Fibroblast of villous mesenchyme (primary cell): ENCODE measurements at places on chromosomes 7 and 10. TPM values are rescaled to one million over a fixed set of nuclear protein-coding genes. Genes with fewer than 3 reads are reported as not detected.

The RARRES2 gene
- total RNA-seq: 139 and 185 TPM in 2 replicates

DNA sequence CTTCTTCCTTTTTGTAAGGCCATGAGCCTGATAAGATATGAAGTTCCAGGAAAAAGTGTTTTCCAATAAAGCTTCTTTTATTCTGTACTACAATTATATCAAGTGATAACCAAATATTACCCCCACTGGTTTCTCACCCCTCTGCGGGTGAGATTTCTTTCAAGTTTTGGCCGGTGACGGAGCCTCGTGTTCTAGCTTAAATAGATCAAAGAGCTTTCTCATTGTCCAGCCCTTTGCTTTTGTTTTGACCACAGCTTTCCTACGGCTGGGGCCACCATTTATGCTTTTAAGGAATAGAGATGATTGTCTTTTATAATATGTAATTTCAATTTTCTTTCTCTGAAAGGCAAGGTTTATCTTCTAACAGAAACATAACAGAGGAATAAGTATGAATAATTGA lies 196.7 kb upstream of the MTPN start:
- DNase-seq: no peak

The CCDC136 gene
- total RNA-seq: 9.9 and 10.6 TPM in 2 replicates

GRCh38 chr7:147829016-147829415 lies 761.5 kb upstream of the C7orf33 start:
- DNase-seq: no peak

- peak; percentile 53 for DNase-seq
These were observed 30.1 kb downstream of the TNS3 start for GRCh38 chr7:47551668-47552440.

The GIMAP2 gene
- total RNA-seq: under 0.01 and 2.6 TPM in 2 replicates

GRCh38 chr10:48210966-48211365 lies 63.5 kb downstream of the FRMPD2 start:
- no peak for DNase-seq

The AGK gene
- 30.0 and 43.2 TPM in 2 replicates for total RNA-seq

The ST7 gene
- total RNA-seq: 31.5 and 33.8 TPM in 2 replicates

GRCh38 chr7:92873776-92874175 lies 37.4 kb upstream of the CDK6 start:
- DNase-seq: peak; percentile 43

DNA sequence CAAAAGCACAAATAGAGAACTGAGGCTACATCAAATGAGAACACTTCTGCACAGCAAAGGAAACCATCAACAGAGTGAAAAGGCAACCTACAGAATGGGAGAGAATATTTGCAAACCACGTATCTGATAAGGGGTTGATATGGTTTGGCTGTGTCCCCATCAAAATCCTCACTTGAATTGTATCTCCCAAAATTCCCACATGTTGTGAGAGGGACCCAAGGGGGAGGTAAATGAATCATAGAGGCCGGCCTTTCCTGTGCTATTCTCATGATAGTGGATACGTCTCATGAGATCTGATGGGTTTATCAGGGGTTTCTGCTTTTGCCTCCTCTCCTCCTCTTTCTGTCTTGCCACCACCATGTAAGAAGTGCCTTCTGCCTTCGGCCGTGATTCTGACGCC lies 120.6 kb upstream of the FRMD4A start:
- DNase-seq: no peak

The PTF1A gene
- total RNA-seq: not detected in 2 replicates

The CHAT gene
- not detected in 2 replicates for total RNA-seq

The PTPRN2 gene
- total RNA-seq: under 0.01 TPM in 1 of 2 replicates, not detected in the other

DNA sequence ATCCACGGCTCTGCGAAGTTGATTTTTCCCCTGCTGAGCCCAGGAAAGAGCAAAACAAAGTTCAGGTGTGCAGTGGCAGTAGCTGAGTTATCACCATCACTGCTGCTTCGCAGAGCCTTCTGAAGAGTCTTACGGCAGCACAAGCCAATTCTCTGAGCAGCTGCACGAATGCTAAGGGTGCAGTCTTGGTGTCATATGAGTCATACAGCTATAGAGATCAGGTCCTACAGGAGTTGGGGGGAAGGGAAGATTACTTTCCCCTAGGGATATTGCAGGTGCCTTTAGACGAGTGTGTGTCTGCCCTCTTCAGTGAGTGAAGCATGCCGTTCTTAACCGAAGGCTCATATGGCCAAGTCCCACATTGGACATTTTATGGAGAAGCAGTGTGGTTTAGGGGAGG lies 227.8 kb downstream of the CELF2 start:
- DNase-seq: no peak

DNA sequence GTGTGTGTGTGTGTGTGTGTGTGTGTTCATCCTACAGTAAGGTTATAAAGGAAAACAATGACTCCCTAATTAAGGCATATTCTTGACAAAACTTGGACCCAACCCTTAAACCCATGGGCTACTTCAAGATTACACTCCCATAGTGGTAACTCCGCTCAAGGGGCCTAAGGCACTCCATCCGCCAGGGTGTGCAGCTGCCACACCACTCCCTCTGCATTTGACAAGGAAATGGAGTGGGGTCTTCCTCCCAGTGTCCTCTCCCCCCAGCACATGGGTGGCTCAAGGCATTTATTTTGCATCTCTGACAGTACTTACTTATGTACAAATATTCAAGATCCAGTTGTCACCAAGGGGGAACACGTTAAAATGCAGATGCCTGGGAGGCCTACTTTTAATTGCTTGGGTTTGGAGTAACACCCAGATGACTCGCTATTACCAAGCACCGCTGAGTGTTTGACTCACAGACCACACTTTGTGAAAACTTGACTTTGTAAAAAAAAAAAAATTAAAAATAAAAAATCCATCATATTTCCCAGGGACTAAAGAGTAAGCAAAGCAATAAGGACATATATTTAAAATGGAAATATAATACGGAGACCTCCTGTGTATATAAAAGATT lies 53.0 kb upstream of the AGR3 start:
- DNase-seq: no peak

The SLC18A3 gene
- total RNA-seq: under 0.01 TPM in 1 of 2 replicates, not detected in the other

The SLIT1 gene
- total RNA-seq: under 0.01 TPM in 1 of 2 replicates, not detected in the other

GRCh38 chr7:108094933-108095710 lies 35.0 kb downstream of the LAMB4 start:
- DNase-seq: peak; percentile 96

GRCh38 chr10:14244147-14244546 lies 86.6 kb downstream of the FRMD4A start:
- no peak for DNase-seq

DNA sequence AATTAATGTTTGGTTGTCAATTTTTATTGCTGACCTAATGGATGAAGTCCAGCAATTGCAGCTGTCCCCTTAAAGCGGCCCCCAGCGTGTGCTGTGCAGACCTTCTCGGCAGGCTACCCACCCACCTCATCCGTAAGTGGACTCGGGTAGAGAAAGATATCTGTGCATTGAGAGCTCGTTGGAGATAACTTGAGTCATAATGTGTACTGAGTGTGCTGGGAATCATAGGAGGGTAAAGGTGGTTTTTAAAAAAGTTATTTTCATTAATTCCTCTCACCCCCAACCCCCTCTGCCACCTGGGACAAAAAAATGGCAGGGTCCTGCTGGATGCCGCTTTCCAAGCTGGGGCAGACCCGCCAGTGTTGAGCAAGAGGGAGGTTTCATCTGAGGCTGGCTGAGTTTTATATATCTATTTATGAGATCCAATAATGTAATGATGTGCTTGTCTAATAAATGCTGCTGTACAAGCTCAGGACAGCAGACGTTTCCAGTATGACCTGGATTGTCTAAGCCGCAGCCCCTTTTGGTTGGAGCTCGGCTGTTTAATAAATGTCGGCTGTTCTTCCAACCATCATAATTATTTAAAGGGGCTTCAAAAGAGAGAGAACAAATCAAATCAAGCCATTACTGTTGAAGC lies 119.1 kb downstream of the NKX6-2 start:
- no peak for DNase-seq

DNA sequence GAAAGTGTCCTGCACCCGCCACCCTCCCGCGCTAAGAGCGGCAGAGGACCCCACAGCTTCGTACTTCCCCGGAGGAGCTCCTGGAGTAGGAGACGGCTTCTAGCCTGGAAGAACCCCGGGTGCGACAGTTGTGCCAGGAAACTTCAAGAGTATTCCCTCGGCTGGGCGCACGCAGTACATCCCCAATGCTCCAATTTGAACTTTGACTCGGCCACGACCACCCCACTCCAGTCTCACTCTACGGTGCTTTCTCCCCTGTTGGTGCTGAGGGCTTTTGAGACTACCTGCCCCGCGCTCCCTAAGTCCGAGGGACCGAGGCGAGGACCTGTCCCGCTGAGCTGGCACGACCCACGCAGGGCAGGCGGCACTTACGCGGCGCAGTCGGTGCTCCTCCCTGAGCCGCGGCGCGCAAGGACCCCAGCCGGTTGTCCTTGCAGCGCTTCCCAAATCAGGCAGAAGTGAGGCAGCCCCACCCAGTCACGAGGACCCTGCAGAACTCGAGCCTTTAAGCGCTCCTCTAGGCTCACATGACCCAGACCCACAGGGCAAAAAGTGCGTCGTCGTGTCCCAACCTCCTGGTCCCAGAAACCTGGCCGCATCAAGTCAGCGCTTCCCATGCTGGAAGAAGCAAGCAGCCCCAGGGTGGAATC lies at the start of gene CPVL:
CPVL (minus strand) TSS at position 481 of the 650 bp plus-strand sequence. CDS start 25,476 bp downstream, outside the sequence.
- no peak for DNase-seq

The SLC16A9 gene
- under 0.01 TPM in 1 of 2 replicates, not detected in the other for total RNA-seq

DNA sequence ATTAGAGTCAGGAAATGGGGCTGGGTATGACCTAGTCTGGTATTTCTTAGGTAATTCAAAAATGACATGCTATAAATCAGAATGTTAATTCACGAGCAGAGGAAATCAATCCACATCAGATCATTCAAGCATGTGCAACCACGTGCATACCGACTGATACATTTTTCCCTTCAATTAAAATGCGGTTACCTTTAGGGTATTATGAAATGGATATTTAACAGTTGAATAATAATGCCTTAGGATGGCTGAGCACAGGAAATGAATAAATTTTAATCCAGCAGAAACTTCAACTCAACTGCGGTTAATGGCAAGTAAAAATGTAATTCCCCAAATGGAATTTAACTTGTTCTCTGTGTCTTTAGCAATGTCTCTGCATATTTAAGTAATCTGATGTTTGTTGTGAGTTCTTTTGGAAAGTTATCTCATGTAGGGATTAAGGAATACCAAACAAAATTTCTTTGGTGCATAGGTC lies 9.2 kb downstream of the CPA2 start:
- DNase-seq: peak; percentile 95

The STEAP2 gene
- total RNA-seq: 4.5 and 8.6 TPM in 2 replicates

The STOX1 gene
- total RNA-seq: under 0.01 TPM in 2 replicates

The MEIG1 gene
- 0.32 TPM in 1 of 2 replicates, not detected in the other for total RNA-seq

DNA sequence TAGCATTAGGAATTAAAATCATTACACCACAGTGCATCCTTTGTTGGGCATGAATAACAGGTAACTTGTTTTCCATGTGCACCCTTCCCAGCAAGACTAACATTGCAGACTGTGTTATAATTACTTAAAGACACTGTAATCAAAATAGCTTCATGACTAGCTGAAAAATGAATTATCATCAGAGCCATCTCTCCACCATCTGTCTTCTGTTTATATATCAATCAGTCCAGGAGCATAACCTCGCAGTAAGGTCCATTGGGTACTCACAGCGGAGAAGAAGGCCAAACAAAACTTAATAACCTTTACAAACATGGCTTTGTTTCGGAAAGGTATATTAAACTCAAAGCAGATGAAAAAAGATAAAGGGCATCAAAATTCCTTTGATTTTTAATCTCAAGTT lies 90.6 kb downstream of the ODAD2 start:
- DNase-seq: no peak

GRCh38 chr7:2312267-2312929 lies 1.8 kb downstream of the SNX8 start:
- no peak for DNase-seq

DNA sequence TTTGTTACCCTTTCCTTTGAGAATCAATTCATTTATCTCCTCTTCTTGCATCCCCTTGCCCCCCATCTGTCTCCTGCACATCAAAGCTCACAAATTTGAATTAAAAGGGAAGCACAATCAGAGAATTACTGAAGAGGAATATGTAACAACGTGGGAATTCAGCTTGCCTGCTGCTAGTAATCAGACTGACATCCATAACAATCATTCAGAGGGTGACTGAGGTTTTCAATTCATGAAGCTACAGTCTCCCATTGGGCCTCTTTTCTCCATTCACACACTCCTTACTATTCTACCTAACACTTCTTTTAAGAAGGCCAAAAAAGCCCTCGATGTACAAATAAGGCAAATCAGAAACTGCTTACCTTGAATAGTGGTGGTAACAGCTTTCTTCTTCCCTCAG lies 24.3 kb upstream of the DNA2 start:
- DNase-seq: no peak

DNA sequence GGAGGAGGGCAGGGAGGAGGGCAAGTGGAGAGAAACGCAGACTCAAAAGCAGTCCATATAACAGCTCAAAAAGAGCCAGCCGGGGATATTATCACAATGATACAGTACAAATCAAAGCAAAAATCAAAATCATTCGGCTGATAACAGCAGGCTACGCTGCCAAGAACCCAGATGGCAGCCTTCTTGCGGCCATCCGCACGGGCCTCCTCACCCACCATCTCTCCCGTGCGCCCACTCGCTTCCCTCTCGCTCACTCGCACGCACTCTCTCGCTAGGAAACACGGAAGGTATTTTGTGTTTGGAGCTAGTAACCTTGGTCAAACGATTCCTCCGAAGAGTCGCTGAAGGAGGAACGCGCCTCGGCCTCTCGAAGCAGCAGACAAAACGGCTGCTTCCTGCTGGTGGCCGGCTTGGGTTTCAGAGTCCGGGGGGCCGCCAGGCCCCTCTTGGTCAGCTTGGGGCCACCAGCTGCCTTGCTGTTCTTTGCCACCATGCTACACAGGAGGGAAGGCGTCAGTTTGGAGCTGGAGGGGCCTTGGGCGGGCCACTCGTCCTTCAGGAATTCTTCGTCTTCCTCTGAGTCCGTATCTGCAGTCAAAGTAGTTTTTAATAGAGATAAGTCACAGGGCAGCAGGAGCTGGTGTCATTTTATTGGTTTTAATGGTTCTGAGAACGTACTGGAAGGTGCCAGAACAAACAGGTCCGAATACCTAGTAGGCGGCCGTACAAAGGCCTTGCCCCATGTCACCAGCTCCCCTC lies 68.9 kb downstream of the SLC29A4 start:
- DNase-seq: no peak

DNA sequence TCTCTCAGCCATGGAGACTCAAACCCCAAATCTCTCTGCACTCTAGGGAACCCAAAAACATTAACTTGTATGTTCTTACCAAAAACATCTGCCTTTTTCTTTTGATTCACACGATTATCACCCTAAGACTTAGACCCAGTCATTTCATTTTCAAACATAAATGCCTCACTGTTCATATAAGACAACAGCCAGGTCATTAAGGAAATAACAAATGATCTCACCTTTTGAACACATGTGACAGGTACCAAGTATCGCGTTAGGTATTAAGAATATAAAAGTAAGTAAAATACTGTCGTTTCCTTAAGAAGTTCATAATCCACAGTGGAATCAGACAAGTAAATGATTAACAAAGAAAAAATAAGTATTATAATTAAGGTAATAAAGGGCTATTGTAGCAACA lies 8.8 kb downstream of the TM9SF3 start:
- DNase-seq: no peak

The PAX4 gene
- total RNA-seq: not detected in 2 replicates

- DNase-seq: no peak
These were observed 501.6 kb downstream of the GRID1 start for GRCh38 chr10:85864868-85865526.

GRCh38 chr10:3757250-3757637 lies 27.8 kb downstream of the KLF6 start:
- no peak for DNase-seq

The DOCK4 gene
- 13.9 and 43.6 TPM in 2 replicates for total RNA-seq

- DNase-seq: no peak
These were observed 89.0 kb upstream of the STEAP4 start for GRCh38 chr7:88395715-88396114.
